WTC11 (cell line): ENCODE measurements at places on chromosomes 7 and 10.

DNA sequence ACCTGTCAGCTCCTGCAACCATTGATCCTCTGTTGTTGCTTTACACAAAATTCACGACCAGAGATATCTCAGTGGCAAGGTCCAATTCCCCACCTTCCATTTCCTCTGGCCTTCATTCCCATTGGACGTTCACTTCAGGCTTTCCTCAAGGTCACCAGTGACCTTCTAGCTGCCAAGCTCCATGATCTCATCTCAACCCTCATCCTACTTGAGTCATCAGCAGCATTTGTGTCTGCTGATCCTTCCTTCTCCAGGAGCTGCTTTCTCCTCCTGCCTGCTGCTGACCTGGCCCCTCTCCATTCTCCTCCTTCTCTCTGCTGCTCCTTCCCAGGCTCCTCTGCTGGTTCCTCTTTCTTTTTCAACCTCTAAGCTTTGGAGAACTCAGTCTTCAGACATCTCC, 66.2 kb upstream of the C10orf90 start:
- DNase-seq: no peak

- no peak for DNase-seq
Measured at GRCh38 chr10:13873196-13873595, 286.4 kb downstream of the PRPF18 start.

- DNase-seq: no peak
Measured at GRCh38 chr7:17745610-17746009, 194.7 kb downstream of the SNX13 start.

DNA sequence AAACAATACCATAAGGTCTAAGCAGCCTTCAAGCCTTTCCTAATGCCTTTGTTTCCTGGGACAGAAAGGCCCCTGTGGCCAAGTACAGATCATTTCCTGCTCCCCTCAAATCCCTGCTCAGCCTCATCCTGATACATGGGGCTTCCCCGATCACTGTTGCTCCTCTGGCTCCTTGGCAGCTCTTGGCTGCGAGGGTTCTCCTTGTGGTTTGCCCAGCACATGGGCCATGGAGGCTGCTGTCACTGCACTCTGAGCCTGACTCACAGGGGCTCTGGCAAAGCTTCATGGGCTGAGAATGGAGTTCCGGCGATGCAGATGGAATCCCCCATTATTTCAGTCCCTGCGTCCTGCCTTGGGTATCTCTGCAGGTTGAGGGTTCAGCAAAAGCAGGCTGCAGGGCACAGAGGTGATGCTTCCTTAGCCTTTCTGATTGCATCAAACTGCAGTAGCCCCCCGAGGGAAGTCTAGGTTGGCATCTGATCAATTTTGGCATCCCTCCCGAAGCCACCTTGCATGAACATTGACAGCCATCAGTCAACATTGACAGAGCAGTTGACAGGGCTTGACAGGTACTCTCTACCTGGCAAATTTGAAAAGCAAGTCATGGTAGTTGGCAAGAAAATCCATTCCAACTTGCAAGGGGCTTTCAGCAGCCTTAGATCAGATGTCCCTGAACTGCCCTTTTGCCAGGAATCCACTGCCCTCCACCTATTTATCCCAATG, 168.6 kb downstream of the GFRA1 start:
- no peak for DNase-seq

GRCh38 chr10:109922976-109923921, at the start of gene XPNPEP1:
TSS of gene XPNPEP1 (minus strand) at chr10:109923511. CDS start at chr10:109923433, 78 bp downstream.
- peak; percentile 73 for DNase-seq

- no peak for DNase-seq
Measured at GRCh38 chr10:79349766-79350406, 2.6 kb downstream of the PPIF start.

DNA sequence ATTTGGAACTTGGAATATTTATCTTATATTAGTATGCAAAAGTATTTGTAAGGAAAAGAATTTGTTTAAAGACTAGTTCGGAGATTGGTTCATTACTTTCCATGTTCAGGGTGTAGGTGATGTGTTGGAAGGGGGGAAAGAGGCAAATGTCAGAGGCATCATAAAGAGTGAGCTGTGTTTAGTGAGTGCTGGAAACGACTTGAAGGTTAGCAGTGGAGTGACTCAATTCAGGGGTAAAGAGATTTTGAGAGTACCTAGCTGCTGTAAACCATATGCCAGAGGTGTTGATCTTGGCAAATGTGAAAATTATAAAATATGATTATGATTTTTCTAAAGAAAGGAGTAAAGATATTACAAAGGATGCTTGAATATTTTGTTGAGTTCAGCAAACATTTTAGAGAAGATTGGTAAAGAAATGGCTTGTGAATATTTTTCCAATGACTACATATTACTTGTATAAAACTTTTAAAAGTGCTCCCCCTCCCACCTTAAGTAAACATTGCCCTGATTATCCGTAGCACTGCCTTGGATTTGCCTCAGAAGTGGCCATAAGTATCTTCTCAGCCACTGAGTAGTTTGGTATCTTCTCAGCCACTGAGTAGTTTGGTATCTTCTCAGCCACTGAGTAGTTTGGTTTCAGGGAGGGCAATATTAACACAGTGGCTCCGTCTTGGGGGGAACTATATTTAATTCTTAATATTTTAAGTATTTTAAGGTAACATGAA, 51.5 kb downstream of the ZNRF2 start:
- DNase-seq: no peak

- no peak for DNase-seq
Measured at GRCh38 chr7:34191771-34192479, 286.6 kb downstream of the BMPER start.

DNA sequence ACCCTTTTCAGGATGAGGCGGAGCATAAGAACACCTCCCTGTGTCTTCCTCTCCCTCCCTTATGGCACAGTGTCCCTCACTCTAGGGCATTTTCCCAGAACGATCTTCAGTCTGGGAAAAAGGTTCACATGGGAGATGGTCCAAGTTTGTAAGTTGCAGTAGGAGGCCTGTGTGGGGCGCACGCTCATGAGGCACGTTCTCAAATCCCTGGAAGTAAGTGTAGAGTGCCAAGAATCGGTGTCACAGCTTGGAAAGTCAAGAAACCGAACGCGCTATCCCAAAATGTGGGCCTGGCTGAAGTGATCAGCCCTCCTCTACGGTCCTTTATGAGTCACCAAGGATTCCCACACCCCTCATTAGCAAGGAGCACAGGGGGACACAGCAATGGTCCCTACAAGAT, 23.9 kb upstream of the SMARCD3 start:
- no peak for DNase-seq

- DNase-seq: no peak
Measured at GRCh38 chr10:43846968-43847367, 198.3 kb upstream of the ZNF32 start.

GRCh38 chr10:58299580-58299979, 30.6 kb downstream of the CISD1 start:
- DNase-seq: peak; percentile 72

- DNase-seq: no peak
Measured at GRCh38 chr7:44473295-44473694, 17.2 kb downstream of the NUDCD3 start.

DNA sequence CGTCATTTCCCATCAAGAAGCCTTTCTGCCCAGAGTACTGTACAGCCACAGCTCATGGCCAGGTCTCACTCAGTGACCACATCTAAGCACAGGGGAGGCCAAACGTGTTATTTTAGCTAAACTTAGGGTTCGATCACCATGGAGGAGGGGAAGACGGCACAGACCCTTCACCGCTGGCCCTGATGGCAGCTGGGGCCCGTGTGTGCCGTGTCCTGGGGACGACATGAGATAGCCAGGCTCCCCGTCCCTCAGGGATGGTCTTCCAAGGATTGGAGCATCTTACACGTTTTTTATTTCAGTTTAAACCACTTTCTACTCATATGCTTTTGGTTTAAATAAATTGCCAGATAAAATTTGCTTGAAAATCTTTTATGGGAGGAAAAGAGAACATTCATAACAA, 512.9 kb downstream of the DNAJB6 start:
- no peak for DNase-seq

DNA sequence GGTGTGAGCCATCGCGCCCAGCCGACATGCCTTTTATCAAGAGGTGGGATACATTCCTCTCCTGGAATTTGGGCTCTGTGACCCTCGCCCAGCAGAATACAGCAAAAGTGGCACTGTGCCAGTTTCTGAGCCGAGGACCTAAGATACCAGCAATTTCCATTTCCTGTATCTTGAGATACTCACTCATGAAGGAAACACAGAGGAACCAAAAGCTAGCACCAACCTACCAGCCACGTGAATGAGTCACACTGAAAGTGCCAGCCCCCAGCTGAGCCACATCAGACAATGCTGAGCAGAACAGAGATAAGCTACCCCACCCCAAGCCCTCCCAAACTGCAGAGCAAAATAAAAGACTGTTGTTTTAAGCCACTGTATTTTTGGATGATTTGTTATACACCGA, 56.3 kb downstream of the CACUL1 start:
- no peak for DNase-seq

DNA sequence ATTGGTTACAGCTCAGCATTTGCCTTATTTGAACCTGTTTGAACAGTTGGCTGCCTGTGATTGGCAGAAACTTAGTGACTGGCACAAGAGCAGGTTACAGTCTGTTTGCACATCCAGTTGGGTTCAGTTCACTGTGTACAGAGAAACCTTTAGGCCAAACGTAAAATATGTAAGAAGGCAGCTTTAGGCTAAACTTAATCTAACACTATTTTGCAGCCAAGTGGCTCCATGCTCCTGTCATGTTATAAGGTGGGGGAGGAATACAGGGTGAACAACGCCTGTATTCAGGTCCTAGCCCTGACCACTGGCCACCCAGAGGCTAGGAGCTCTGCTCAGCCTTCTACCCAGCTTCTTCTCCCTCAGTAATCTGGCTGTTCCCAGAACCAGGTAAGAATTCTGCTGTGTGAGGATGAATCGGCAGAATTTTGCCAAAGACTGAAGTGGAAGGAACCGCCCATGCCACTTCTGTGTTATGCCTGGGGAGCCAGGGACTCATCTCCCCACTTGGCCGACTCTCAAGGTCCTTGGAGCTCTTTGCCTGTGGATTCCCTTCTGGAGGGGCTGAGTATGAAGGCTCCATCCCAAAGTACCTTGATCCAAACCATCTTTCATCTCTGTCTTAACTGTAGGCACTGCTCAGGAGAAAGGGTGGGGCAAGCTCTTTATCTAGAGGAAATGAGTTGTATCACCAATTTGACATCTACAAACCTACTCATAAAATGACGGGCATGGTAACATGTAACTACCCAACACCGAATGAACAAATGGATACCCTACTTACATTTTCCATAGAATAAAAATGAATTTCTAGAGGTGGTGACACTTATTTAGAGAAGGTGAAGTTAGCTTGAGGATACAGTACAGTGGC, 164.4 kb upstream of the NAMPT start:
- no peak for DNase-seq

GRCh38 chr10:70293169-70293843, 9.5 kb upstream of the NPFFR1 start:
- DNase-seq: no peak

DNA sequence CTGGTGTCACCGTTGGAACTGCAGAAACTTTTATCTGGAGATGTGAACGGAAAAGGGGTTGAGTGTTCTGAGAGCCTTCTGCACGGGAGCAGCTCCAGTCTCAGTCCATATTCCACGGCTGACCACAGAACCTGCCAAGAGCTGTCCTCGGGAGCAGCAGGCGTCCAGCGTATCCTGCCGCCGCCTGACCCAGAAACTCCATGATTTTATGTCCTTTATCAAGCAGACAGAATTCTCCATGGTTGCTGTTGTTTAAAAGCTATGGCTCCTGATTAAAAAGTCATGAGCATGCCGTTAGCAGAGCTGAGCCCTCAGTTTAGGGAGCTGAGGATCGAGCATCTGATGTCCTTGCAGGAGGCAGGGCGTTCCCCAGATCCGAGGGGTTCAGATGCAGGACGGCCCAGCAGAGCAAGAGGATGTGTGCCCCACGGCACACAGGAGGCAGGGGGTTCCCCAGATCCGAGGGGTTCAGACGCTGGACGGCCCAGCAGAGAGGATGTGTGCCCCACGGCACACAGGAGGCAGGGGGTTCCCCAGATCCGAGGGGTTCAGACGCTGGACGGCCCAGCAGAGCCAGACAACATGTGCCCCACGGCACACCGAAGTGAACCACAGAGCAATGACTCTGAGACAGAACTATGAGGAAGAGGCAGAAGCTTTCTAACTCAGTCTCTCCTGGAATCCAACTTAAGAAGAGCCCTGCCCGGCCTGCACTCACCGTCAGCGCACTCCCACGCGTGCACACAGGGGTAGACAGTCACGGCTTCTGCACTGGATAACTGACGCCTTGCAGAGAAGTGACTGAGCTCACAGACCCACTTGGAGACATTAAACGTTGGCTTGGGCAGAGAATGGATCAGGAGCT, 96.4 kb downstream of the WDR37 start:
- DNase-seq: no peak
